Stimulated activated CD4-positive, alpha-beta T cell treated with anti-CD3 and anti-CD28 coated beads, Interleukin-15, amount 100 ng/mL, for 1 hour (primary cell): ENCODE measurements at places on chromosomes 2 and 18.

GRCh38 chr2:10502803-10503107, 54.6 kb upstream of the ODC1 start:
- no peak for DNase-seq

DNA sequence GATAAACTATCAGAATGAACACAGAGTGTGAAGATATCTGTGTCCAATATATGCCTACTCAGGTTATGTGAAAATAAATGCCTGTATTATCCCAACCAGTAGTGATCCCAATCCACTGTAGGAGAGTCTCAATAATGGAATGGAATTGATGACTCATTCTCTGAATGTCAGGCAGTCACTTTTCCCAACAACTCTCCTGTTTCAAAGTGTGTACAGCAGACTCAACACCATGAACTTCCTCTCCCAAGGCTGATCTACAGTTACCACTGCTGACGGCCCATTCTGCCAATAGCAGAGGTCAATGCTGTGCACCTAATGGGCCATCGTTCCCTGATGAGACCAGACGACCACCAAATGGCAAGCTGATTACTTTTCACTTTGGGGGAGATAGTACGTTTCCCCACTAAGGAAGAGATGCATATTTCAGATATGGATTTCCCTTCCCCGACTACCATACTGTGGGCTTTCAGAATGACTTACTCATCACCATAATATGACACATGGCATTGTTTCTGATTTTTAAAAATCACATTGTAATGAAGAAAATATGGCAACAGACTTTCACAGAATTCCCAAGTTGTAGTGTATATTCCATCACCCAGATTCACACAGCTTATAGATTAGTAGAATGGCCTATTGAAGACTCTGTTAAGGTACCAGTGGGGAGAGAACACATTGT, 601.7 kb upstream of the VRK2 start:
- no peak for DNase-seq

DNA sequence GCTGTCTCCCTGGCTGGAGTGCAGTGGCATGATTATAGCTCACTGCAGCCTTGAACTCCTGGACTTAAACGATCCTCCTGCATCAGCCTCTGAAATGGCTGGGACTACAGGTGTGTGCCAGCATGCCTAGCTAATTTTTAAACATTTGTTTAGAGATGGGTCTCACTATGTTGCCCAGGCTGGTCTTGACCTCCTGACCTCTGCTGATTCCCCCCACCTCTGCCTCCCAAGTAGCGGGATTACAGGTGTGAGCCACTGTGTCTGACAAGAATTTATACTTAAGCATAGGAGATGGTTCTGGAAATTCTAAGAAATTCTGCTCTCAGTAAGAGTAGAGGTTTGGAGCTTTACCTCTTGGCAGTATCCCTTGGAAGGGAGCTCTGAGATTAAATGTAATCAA, 18.2 kb downstream of the MTHFD2 start:
- no peak for DNase-seq

GRCh38 chr18:28256166-28256565, 79.2 kb upstream of the CDH2 start:
- no peak for DNase-seq

DNA sequence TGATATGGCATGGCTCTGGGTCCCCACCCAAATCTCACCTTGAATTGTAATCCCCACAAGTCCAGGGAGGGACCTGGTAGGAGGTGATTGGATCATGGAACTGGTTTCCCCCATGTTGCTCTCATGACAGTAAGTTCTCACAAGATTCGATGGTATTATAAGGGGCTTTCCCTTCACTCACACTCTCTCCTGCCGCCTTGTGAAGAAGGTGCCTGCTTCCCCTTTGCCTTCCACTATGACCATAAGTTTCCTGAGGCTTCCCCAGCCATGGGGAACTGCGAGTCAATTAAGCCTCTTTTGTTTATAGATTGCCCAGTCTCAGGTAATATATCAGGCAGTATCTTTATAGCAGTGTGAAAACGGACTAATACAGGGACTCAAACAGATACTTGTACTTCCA, 50.4 kb upstream of the ZNF532 start:
- no peak for DNase-seq

- DNase-seq = no peak
Measured at GRCh38 chr2:53452957-53453748, 314.5 kb upstream of the CHAC2 start.

GRCh38 chr2:62814123-62814522, 108.6 kb downstream of the EHBP1 start:
- DNase-seq = no peak

- no peak for DNase-seq
Measured at GRCh38 chr2:138621139-138621538, 119.6 kb downstream of the SPOPL start.
